ENCODE measurements at places on chromosomes 6 and 20.
A peak's percentile ranks its signal among the peaks of the same experiment; 100 is the strongest.

GRCh38 chr20:46004187-46004586 is 4.5 kb upstream of the MMP9 start:
- no peak for DNase-seq

DNA sequence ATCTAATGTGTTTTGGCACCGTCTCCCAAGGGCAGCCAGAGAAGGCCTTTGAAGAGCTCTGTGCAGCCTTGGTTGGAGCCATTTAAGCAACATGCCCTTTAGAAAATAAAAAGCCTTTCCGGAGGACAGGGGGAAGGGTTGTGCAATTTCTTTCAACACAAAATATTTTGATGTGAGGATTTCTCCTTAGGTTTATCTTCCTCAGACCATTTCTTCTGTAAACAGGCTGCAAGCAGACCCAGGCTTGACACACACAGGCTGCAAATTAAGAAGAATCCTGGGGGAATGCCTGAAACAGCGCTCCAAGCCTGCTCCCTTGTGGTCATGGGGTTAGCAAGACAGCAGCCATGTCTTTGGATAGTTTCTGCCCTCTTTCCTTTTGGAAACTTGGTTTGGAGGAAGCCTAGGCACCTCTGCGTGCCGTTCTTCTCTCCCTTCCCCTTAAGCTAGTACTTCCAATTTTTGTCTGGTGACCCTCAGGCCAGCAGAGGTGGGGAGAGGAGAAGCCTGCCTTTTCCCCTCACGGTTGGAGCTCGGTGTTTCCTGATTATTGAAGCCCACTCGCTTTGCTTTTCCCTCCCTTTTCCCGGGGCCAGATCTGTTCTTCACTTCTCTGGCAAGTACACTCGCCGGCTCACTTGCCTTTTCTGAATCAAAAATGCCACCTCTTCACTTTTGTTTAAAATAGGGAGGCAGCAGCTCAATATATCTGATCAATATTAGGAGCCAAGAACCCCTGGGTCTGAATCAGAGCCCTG is 39.6 kb upstream of the NOX3 start:
- peak; percentile 77 for DNase-seq

DNA sequence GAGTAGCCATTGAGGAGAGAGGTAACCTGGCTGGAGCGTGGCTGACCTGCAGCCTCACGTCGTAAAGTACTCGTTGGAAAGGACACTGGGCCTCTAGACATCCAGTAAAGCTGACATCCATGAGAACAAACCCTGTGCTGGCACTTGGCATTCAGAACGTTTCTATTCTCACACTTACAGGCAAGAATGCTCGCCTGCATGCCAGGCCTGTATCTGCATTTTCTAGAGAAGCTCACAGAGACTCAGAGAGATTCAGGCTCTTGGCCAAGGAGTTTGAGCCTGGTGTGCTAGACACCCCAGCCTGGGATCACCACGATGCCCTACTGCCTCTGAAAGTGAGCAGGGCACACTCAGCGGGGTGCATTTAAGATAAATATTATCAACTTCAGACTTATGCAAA is 379.8 kb upstream of the CDH4 start:
- DNase-seq, result no peak

DNA sequence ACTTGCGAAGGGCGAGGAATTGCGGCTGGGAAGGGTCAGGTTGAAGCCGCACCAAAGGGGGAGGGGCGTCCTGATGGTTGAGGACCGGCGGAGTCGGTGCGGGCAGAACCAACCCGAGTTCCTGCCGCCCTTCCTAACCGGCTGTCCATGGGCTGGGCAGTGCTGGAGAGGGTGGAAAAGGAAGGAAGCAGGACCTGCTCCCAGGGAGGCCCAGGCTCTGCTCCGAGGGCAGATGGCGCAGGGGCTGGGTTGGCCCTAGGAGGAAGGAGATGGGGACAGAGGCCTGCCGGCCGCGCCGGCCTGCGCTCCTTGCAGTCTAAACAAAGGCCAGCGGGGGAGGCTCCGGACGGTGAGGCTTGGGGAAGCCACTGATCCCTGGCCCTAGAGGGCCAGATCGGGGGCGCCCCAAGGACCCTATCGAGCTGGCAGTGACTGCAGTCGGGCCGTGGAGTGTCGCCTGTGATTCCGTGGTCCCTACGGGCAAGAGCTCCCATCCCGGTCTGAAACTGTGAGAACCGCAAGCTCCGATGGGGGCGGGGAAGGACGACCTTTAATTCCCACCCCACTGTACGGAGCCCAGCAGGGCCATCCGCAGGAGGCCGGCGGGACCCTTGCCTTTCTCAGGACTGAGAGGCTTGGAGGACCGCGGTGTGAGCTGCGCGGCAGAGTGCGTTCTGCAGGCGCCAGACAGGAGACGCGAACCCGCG is 39.4 kb downstream of the YTHDF1 start:
- no peak for DNase-seq

- DNase-seq, result no peak
Observed at GRCh38 chr6:106446287-106446885, 85.9 kb downstream of the CRYBG1 start.

DNA sequence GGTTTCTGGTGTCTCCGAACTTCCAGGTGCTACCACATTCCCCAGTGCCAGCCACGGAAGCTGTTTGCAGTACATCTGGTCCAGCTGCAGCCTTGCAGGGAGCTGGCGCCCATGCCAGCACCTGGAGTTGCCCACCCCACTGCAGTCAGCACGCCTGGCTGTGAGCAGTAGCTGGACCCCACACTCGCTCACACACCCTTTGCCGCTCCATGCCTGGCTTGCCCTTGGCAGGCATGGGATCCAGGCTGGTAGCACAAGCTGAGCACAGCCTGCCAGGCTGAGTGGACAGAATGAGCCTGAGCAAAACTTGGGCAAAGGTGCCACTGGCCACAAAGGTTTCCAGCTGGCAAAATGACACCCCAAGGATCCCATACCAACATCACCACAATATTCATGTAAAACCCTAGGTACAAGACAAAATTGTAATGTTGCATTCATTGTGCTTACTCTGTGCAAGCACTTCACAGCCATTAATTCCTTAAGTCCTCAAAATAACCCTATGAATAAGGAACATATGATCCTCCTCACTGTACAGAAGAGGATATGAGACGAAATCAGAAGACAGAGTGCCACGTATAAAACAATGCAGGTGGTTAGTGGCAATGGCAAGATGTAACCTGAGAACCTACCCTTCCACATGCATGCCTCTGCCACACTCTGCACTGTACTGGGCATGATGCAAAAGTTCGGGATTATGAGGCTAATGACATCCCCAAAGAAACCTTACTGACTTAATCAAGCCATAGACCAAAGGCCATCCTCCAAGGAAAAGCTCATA is 18.3 kb downstream of the KIF16B start:
- DNase-seq, result no peak

All from fibroblast of skin of back (primary cell).